Occipital lobe (tissue), 3 donors: ENCODE measurements at places on chromosomes 3 and 15. TPM values are rescaled to one million over a fixed set of nuclear protein-coding genes. Genes with fewer than 3 reads are reported as not detected.

- DNase-seq = no peak
These were observed 67.4 kb upstream of the TLE3 start for GRCh38 chr15:70164910-70165715.

DNA sequence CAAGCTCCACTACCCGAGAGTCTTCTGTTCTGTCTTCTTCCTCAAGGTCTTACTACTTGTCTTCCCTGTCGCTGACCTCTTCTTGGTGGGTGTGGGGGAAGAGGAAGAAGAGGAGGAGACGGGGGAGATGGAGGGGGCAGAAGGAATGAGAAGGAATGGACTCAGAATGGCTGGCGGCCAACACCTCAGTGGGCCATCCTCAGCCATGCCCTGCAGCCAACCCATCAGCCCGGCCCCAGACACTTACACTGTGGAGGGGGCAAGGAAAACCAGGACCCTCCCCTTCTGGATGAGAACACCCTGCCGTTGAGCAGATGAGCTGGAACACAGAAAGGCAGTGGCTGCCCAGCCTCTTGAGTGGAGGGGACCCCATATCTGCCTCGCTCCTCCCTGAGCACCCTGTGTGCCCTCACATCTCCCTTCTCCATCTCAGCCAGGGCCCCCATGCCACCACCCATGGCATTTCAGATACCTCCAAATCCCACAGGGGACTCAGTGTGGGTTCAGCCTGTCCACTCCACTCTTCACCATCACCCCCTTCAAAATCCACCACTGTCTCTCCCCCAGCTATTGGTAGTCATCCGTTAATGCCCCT is 45.5 kb upstream of the PRR23E start:
- no peak for DNase-seq

DNA sequence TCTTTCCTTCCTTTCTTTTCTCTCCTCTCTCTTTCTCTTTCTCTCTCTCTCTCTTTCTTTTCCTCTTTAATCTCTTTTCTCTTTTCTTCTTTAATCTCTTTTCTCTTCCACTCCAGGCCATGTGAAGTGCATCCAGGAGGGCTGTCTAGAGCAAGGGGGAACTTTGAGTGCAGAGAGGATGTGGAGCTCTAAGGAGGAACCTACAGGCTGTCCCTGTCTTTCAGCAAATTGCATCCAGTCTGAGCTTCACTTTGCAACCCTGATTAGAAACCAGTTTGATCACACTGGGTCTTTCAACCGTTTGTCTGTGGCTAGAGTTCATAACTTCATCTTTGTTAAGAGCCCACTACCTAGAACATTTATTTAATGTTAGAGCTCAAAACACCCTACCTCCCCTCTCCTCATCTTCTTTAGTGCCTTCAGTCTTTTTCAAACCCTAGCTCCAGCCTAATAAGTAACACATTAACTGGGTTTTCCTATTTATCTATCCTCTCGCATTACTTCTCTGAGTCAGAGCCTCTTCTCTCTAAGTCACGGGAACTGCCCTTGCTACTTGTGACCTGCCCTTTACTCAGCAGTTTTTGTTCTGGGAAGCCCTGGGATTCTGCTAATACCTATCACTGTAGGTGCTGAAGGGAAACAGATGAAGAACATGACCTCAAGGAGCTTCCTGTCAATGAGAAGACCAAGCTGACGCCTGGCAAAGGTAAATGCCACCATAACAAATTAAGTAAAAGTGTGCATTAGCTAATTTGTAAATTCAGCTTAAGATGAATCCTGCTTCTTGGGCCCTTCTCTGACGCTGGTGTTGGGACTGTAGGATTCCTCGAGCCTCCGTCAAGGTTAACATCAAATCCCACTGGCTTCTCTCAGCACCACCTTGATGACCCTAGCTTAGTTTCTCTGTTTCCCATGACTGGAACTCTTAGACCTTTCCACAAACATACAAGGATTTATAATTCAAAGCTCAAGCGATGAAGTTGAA is at the start of gene GCNT3:
GCNT3 (plus strand) TSS at position 508 of the 985 bp plus-strand sequence. CDS start 6,456 bp downstream, outside the sequence.
- no peak for DNase-seq

DNA sequence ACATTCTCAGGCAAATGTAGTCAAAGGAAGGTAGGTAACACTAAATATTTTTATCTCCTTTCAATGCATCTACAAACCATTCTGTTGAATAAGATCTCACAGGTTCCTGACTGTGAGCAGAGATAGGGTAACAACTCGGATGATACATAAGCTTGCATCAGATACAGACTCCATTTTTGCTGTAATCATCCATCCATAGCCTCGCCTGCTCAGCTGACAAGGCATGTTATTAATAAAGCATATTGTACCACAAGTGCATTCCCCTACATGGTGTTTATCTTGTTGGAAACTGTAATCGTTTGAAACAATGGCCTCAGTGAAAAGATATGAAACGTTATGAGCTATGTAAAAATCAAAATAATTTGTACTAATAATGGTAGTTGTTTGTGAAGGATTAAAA is 35.4 kb upstream of the TCF12 start:
- no peak for DNase-seq

GRCh38 chr3:144989807-144990206 is 1018.2 kb downstream of the DIPK2A start:
- no peak for DNase-seq

DNA sequence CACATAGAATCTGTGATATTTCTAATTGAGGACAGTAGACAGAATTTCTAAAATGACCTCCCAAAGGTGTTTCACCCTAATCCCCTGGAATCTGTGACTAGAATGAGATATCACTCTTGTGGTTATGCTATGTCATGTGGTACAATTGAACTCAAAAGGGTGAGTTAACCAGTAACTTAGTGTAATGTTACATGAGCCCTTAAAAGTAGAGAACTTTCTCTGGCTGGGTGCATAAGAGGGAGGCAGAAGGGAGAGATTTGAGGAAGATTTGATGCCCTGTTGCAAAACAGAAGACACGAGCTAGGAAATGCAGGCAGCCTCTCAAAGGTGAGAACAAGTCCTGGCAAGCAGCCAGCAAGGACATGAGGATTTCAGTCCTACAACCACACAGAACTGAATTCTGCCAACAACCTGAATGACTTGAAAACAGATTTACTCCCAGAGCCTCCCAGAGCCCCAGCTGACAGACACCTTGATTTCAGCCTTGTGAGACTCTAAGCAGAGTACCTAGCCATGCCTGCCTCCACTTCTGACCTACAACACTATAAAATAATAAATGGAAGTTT is 160.3 kb downstream of the MTHFS start:
- DNase-seq = no peak

DNA sequence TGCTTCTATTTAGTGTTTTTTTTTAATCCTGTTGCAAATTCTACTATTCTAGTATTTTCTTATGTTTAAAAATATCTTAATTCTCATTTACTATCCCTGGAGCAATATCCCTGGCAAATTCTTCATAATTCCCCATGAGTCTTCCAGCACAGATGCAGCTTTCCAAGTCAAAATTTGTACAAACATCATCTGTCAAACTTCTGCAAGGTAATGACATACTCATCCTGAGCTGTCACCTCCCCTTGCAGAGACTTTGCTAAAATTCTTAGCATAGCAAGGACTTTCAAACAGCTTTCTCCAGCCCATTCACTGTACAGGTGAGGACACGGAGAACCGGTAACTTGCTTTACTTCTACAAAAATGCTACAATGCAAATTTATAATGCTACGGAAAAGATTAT is 28.6 kb upstream of the VGLL4 start:
- no peak for DNase-seq

DNA sequence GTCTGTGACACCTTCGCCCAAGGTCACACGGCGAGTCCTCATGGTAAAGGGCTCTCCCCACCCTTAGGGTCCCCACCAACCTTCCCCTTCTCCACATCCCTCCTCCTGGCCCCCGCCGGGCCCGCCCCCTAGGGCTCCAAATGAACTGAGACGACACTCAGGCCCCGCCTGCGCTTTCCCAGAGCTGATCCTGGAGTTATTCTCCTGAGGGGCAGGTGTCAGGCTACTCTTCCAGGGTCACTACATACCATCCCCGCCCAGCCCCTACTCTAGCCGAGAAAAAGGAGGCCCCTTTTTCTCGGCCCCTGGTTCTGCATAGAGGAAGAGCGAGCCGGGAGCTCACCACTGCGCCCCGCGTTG is 292 bp downstream of the USP4 start:
- no peak for DNase-seq

RBMS3 gene
- 19.8 TPM for total RNA-seq

RTP3 gene
- total RNA-seq = not detected

SLC12A1 gene
- total RNA-seq = 0.16 TPM

AVEN gene
- 8.0 TPM for total RNA-seq
